Esophagus mucosa (tissue), 1 donor: ENCODE measurements at places on chromosomes 12 and 14. TPM values are rescaled to one million over a fixed set of nuclear protein-coding genes. Genes with fewer than 3 reads are reported as not detected.

DNA sequence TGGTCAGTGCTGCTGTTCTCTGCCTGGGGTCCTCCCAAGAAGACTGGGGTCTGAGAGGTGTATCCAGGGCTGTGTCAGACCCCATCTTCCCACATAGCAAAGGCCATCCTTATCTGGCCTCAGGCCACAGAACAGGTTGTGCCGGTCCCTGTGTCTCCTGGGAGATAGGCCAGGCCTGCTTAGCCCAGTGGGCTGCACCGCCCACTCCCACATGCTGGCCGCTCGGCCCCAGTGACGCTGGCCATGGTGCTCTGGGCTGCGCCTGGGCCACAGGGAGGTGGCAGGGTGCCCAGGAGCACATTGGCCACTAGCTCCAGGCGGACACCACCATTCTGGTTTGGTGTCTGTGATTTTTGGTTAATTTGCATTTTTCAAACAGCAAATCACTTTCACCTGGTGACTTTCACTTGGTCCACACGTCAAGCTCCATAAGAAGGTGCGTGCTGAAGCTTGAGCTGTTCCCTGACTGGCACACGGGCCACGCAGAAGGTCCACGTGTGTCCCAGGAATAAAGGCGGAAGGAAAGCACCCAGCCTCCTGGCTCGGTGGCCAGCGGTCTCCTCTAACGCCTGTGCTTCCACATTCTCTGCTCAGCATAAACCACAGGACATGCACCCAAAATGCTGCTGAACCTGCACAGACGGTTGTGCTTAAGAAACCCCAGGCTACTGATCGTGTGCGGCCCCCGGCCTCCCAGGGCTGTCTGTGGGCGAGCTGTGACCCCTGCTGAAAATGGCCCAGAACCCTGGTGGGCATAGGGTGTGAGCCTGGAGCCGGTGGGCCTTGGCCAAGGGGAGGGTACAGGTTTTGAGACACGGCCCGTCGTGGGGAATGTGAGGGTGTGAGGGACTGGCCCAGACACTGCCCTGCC, 4.6 kb downstream of the FBRSL1 start:
- ATAC-seq = no peak

GRCh38 chr12:188910-189621, 24.9 kb downstream of the SLC6A12 start:
- ATAC-seq = peak; percentile 73

DNA sequence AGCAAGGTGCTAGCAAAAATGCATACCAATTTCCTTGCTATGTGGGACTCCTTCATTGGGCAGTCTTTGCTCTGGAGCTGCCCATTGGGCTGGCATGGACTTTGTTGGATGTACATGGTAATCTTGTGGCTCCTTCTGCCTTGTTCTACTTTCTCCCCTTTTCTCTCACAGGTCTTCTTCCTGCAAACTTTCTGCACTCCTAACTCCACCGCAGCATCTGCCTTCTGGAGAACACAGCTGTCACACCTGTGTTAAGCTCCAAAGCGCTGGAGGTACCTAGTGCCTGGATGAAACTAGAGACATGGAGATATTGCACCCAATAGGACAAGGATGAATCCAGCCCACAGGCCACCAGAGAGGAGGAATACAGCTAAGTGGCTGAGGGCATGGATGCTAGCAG, 60.7 kb upstream of the CCND2 start:
- ATAC-seq = no peak

DNA sequence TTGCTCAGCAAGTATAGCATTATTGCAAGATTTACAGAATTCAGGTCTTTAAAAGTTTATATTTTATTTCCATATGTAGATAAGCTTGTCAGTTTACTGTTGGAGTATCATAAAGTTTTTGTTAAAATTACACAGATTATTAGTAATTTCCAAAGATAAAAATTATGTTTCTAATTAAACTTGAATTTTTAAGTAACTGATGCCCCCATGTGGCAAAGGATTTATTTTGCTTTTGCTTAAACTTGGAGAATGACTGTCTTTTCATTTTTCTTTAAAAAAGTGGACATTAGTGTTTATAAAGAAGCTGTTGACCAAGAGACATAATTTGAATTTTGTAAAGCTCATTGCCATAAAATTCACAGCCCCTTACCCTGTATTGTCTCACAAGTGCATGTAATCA, 45.8 kb downstream of the ETNK1 start:
- no peak for ATAC-seq

- ATAC-seq = peak; percentile 76
Measured at GRCh38 chr12:50326590-50327284, 43.4 kb upstream of the LIMA1 start.

- ATAC-seq = peak; percentile 27
Measured at GRCh38 chr12:122080149-122081082, 1.9 kb downstream of the MLXIP start.

- peak; percentile 62 for ATAC-seq
Measured at GRCh38 chr14:96083667-96084320, 44.6 kb downstream of the C14orf132 start.

GRCh38 chr12:3700861-3701260, 52.0 kb downstream of the CRACR2A start:
- ATAC-seq = no peak

DNA sequence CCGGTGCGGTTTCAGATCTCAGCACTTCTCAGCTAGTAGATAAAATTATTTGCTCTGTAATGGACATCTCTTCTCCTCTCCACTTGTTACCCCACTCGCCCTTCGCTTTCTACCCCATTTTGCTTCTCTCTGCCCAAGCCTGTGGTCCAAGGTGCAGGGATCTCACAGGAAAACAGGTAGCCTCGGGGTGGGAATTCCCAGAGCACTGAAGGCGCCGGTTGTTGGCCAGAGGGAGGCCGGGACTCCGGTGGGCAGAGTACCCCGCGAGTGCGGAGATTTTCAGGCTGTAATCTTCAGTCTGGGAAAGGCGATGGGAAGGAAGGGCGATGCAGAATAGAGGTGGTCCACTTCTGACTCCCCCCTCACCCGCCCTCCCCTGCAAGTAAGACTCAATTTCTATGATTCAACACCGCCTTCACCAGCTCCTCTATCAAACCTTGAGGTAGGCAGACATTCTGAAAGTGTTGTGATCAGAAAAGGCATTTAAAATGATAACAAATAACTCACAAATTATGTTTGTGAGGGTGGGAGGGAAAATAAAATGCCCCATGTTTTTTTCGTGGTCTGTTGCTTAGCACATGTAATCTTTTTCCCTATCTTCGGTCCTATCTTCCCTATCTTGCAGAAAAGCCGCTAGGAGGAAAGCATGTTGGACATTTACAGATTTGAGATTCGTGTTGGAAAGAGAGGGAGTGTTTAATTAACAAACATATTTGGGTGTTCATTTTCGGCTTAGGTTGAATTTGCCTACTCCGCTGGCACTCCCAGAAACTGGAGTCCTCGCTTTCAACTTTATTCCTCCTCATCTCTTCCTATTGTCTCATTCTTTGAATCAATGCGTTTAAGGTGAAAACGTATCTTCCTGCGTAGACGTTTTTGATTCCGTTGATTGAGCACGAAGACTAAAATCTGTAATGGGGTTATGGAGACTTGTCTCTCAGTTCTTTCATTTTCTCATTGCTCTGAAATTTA, 8.5 kb downstream of the FOXG1 start:
- ATAC-seq = no peak

DNA sequence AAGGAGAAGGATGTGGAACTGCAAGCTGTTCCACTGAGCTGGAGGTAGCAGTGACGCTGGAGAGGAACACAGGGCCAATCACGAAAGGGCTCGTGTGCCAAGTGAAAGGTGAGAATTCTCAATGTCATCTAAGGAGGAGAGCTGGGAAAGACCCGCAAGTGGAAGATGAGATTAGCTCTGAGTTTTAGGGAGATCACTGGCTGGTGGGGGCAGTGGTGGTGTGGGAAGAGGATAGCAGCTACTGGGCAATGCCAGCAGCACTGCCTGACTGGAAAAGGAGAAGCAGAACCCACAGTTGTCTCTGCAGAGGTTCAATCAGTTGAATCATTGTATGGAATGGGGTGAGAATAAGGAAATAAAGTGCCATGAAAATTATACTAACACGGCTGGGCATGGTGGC, 27.8 kb downstream of the SLC25A47 start:
- ATAC-seq = no peak

DNA sequence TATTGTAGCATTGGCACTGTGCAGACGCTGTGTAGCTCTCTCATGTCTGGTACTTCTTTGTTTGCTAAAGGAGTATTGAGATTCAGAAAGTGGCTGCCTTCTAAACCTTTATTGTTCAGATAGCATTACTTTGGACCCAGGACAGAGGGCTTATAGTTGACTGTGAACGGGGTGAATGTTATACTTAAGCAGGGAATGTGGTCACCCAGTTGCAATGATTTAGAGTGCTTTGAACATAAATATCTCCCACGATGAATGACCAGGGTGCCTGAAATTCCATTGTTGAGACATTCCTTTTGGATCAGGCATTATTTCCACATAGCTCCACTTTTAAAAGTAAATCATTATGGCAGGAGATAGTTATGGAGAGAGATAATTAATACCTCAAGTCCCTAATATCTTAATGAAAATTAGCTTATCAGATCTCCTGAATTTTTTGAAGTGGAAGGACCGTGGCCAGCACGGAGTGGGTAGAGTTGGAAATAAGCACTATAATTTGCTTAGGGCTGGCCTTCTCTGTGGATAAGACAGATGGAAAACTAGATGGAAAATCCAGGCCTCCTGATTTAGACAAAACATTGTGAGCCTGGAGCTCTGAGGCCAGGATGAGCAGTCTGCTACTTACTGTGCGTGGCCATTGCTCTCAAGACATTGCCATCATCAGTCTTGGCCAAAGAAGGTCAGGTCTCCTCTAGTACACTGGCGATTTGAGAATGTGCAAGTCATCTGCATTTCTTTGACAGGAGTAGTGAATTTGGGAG, 114.5 kb downstream of the ETV6 start:
- no peak for ATAC-seq

GRCh38 chr12:46590991-46591703, 218.6 kb upstream of the SLC38A2 start:
- ATAC-seq = no peak

- no peak for ATAC-seq
Measured at GRCh38 chr12:124420996-124421674, 126.2 kb downstream of the RFLNA start.

GRCh38 chr12:94743174-94743573, 92.8 kb upstream of the TMCC3 start:
- ATAC-seq = peak; percentile 20

DNA sequence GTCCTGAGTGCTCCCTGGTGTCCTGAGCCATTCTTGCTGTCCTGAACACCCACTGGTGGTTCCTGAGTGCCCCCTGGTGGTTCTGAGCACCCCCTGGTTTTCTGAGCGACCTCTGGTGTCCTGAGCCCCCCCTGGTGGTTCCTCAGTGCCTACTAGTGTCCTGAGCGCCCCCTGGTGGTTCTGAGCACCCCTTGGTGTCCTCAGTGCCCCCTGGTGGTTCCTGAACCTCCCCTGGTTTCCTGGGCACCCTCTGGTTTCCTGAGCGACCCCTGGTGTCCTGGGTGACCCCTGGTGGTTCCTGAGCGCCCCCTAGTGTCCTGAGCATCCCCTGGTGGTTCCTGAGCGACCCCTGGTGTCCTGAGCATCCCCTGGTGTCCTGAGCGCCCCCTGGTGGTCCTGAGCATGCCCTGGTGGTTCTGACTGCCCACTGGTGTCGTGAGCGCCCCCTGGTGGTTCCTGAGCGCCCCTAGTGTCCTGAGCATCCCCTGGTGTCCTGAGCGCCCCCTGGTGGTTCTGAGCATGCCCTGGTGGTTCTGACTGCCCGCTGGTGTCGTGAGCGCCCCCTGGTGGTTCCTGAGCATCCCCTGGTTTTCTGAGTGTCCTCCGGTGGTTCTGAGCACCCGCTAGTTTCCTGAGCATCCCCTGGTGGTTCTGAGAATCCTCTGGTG, 473.1 kb downstream of the TMEM121 start:
- peak; percentile 58 for ATAC-seq

GRCh38 chr14:98227000-98227726, 1044.8 kb downstream of the BCL11B start:
- ATAC-seq = no peak

GRCh38 chr14:55689981-55690871, 110.2 kb downstream of the KTN1 start:
- no peak for ATAC-seq

GRCh38 chr12:68804657-68805591, 3.1 kb upstream of the MDM2 start:
- no peak for ATAC-seq

DNA sequence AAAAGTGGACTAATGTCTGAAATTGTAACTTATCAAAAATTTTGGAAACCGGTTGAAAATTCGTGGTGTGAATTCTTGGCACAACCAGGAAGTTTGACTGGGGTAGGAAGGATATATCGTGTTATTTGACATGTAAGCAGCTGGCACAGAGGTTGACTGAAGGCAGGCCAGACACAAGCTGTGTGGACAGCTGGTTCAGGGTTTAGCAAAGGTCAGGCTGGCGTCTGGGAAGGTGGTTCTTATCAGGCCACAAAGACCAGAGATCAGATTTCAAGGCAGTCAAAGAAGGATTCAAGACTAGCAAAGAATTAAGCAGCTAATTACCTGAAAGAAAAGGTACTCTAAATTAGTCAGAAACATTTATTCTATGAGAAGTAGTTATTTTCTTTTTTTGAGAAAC, 450.2 kb upstream of the MDGA2 start:
- ATAC-seq = no peak

DNA sequence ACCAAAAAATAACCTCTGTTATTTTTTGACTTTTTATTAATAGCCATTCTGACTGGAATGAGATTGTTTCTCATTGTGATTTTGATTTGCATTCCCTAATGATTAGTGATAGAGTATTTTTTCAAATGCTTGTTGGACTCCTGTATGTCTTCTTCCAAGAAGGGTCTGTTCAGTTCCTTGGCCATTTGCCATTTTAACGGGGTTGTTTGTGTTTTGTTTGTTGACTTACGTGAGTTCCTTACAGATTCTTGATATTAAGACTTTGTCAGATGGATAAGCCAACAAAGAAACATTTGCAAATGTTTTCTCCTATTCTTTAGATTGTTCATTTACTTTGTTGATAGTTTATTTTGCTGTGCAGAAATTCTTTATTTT, 651.6 kb upstream of the LRFN5 start:
- no peak for ATAC-seq

DNA sequence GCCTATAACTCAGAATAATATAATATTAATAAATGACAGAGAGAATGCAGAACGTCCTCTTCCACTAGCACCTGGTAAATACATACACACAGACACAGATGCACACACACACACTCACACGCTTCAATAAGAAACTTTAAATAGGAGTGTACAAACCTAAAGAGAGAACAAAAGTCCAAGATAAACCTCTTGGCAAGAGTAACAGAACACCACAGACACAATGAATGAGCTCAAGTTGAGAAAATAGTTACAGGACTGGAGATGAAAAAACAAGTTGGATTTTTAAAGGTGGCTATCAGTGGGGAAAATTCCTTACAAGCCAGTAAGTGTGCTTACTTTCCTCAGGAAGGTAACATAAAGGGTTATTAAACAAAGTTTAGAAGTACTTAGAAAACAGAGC, 35.2 kb downstream of the CRY1 start:
- no peak for ATAC-seq

PHETA1 gene
- 9.2 TPM for total RNA-seq

TAS2R7 gene
- total RNA-seq = not detected

SIRT4 gene
- 0.64 TPM for total RNA-seq

KRT82 gene
- not detected for total RNA-seq

HCFC2 gene
- total RNA-seq = 12.6 TPM

HIGD1C gene
- not detected for total RNA-seq

RAB21 gene
- 60.7 TPM for total RNA-seq

PRORP gene
- total RNA-seq = 17.5 TPM

GALNT6 gene
- total RNA-seq = 13.4 TPM

PLEKHD1 gene
- total RNA-seq = not detected

POLE2 gene
- total RNA-seq = 7.2 TPM
